ENCODE measurements at places on chromosomes 6 and 20. TPM values are rescaled to one million over a fixed set of nuclear protein-coding genes. Genes with fewer than 3 reads are reported as not detected.

DNA sequence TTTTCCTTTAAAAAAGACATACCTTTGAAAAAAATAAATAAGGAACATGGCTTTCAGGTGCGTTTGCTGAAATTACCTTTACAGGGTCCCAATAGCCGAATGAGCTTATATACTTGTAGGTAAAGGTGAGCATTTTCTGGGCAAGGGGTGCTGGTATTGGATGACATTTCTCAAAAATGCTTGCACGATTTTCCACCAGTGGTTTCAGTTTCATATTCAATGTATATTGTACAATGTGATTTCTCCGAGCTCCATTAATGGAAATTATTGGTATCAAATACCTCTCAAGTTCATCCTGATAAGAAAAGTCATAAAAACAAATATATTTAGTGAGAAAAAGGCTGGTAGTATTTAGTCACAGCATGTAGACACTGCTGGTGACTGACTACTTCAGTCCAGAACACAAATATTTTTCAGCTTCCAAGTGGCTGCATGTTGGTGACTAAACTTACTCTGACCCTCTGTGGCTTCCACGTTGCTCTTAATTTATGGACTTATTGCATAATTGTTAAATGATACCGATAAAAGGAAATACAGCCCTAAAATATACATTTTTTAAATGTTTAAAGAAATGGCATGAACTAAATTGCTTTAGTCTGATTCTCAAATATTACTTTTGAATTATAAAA lies 32.9 kb upstream of the ZBTB24 start:
- DNase-seq: no peak

GRCh38 chr6:170438402-170438753 lies 114.7 kb downstream of the PSMB1 start:
- peak; percentile 94 for DNase-seq

DNA sequence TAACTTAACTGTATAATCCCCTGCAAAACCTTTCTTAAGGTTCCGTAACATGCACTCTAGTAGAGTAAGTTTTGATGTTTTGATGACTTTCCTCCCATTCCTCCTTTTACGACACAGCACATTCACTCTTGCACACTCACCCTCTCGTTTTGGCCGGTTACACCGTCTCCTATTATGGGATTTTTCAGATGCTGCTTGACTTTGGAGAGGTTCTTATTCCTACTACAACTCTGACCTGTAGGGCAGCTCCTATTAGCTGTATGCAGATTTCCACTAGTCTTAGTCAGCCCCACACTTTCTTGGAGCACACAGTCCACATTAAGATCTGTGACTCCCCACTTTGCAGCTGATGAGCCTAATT lies 223.7 kb upstream of the SYNCRIP start:
- DNase-seq: no peak

DNA sequence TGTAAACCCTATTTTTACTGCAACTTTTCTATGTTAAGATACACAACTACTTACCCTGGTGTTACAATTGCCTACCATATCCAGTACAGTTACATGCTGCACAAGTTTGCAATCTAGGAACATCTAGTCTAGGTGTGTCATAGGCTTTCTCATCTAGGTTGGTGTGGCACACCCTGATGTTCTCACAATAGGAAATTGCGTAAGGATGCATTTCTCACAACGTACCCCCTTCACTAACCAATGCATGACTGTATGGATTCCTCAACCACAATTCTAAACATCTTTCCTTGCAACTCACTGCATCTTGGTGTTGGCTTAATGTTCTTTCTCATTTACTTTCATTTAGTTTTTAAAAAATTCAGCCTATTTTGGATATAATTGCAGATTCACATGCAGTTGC lies 31.6 kb downstream of the GJA10 start:
- DNase-seq: no peak

- DNase-seq: peak; percentile 65
These were observed 43.7 kb downstream of the PYGB start for GRCh38 chr20:25291432-25292133.

The ACSS1 gene
- 72.3 TPM for polyA plus RNA-seq

The OTOR gene
- not detected for polyA plus RNA-seq

The TUBB2B gene
- polyA plus RNA-seq: 46.1 TPM

The ME1 gene
- 5.5 TPM for polyA plus RNA-seq
